Putamen (tissue), 1 donor: ENCODE measurements at places on chromosomes 13 and 19.
A peak's percentile ranks its signal among the peaks of the same experiment; 100 is the strongest.

- no peak for DNase-seq
Observed at GRCh38 chr19:2529473-2529918, 53.6 kb downstream of the GADD45B start.

DNA sequence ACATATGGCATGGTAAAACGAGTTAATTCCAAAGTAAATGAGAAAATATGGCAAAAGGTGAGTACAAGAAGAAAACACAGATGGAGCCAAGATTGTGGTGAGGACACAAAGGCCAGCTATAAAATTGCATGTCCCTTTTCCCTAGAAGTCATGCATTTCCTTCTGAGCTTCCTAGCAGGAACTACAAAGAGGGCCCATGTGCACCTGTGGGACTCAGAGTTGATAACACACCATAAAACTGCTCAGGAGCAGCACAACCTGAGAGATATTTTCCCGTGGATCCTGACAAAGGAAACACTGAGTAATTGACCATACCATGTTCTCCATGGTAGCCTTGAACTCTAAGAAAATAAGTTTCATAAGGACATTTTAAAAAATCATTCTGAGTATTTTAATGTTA lies 228.3 kb downstream of the DLEU7 start:
- DNase-seq = no peak

- no peak for DNase-seq
Observed at GRCh38 chr13:30900436-30900835, 5.6 kb upstream of the MEDAG start.

GRCh38 chr19:7340959-7341837 lies 7.5 kb upstream of the ARHGEF18 start:
- DNase-seq = peak; percentile 58

DNA sequence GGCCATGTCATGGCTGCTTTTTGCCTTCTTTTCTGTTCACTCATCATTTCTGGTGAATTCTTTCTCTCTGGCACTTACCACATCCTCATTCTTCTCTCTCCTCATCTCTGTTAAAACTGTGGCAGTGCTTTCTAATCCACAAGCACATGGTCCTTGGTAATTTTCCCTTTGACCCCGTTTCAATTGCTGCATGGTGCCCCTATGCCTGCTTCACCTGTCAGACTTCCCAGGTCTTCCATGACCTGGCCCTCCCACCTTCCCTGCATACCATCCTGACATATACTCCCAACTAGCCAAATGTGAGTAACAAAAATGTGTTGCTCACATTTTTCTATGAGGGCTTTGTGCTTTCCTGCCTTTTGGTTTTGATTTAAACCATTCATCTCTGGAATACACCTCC lies 286.5 kb downstream of the MTUS2 start:
- no peak for DNase-seq
